Kidney (tissue), 22 donors: ENCODE measurements at places on chromosomes 5 and 9.

- no peak for DNase-seq
Measured at GRCh38 chr9:91177661-91178280, 183.9 kb downstream of the AUH start.

GRCh38 chr9:3436629-3437420 is 89.0 kb downstream of the RFX3 start:
- no peak for DNase-seq

DNA sequence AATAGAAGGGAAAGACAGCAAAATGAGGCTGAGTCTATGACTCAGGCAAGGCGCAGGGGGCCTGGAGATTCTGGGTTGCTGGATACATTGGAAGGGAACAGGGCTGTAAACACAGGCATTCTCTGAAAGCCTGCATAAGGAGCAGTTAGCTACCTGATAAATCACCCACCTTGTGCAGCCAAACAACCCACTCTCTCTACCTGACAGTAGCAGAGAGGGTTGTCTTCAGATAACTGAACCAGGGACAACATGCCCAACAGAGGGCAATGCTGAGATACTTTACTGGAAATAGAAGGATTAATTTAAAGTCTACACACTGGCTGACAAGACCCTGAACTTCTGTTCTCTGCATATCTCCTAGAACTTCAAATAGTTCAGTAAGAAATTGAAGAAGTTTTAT is 161.6 kb downstream of the KCTD16 start:
- DNase-seq = no peak

GRCh38 chr5:73431204-73431851 is 17.2 kb downstream of the FOXD1 start:
- DNase-seq = no peak

GRCh38 chr9:124267271-124267807 is 9.6 kb downstream of the NEK6 start:
- DNase-seq = no peak

- DNase-seq = no peak
Measured at GRCh38 chr9:29800821-29801220, 2227.5 kb upstream of the C9orf72 start.

- DNase-seq = no peak
Measured at GRCh38 chr5:167393358-167393757, 898.1 kb upstream of the WWC1 start.

- DNase-seq = no peak
Measured at GRCh38 chr5:67156976-67157583, 39.5 kb downstream of the CD180 start.

- DNase-seq = no peak
Measured at GRCh38 chr5:56482363-56482762, 249.2 kb upstream of the ANKRD55 start.

GRCh38 chr9:21608200-21608599 is 126.1 kb upstream of the IFNE start:
- no peak for DNase-seq

DNA sequence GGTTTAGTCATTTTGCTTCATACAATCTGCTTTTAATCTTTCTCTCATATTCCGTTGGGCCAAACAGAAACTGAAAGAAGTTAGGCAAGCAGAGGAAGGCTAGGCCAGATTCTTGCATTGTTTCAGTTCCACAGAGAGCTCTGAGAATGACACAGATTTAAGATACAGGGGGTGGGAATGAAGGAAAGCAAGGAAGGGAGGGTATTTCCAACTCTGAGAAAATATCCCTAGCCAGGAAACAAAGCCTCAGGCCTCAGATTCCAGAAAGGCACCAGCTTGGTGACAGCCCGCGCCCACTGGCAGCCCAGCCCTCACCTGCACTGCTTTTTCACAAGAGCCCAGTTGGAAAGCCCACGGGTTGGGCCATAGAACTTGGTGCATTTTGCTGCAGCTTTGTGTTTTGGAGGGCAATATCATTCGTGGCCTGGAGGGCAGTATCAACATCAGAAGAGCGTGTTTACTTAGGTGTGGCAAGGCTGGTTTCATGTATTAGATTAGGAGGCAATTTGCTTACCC is 63.5 kb downstream of the ENC1 start:
- DNase-seq = no peak

DNA sequence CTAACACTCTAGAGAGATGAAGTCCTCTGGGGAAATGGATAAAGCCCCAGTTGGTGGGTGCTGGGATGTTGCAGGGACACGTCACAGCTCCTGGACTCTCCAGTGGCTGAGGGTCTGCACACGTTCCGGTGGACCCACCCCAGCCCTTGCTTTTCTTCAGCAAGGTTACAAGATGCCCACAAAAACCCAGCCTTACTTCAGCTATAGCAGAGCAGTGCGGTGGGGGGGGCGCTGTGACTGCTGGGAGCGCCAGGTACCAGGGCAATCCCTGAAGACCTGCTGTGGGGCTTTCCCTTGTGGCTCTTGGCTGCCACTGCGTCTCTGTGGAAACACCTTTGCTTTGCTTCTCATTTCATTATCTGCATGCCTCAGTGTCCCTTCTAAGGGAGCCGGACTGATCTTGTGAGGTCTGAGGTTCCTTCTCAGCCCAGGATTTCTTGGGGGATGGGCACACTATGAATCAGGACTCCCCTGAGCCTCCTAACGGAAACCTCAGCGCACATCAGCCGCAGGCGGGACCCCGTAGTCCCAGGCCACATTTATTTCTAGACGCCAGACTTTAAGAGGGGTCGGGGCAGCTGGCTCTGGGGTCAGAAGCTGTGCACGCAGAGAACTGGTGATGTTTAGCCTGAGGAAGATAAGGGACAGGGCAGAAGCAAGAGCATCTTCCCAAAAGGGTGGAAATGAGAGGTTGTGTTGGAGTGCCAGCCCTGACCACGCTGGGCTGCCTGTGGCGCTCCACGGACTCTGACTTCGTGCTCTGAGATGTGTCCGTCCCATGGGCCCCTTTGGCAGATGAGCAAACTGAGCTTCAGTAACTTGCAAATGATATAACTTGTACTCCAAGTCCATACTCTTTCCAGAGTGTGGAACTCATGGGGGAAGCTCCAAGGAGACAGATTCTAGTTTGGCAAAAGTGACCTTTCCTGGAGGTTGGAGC is 106.8 kb downstream of the WNK2 start:
- DNase-seq = peak; percentile 52

DNA sequence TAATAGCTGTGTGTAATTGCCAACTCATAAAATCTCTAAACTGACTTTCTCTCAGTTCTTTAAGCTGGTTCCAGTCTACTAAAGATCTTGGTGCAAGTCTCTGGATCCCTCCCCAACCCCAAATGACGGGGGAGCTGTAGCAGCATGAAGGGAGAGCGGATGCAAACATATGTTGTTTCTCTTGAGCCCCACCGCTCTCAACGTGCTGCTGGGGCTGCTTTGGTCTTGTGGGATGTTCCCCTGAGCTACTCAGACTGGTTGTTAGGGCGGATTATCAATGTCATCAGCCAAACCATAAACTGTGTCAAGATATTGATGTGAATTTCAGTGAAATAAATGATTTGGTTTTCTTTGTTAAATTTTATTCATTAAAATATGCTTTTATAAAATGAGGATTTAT is 40.9 kb upstream of the APC start:
- no peak for DNase-seq

DNA sequence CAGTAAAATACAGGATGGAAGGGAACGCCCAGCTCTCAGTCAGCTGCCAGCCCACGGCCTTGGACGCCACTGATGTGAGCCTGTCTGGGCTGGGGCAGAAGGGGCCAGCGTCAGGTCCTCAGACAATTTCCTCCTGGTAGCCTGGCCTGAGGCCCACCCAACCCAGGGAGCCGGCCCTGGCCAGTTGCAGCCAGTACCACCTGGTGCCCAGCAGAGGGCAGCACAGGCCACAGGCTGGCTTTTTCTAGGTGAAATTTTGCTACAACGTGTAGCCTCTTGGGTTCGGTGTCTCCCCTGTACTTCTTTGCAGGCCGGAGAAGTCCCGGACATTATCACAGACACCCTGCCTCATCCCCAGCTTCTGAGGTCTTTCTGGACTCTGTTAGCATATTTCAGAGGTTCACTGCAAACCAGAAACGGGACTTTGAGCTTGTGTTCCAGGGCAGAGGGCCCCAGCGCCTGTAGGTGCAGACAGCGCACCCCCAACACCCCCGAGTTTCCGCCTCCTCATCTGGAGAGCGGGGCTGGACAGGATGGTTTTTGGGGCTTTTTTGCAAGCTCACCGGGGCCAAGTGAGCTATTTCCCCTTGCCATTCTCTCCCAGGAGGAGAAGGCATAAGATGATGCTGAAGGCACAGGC is 45.9 kb upstream of the KCNMB1 start:
- DNase-seq = peak; percentile 80

- no peak for DNase-seq
Measured at GRCh38 chr9:106704056-106704615, 158.8 kb upstream of the ZNF462 start.

DNA sequence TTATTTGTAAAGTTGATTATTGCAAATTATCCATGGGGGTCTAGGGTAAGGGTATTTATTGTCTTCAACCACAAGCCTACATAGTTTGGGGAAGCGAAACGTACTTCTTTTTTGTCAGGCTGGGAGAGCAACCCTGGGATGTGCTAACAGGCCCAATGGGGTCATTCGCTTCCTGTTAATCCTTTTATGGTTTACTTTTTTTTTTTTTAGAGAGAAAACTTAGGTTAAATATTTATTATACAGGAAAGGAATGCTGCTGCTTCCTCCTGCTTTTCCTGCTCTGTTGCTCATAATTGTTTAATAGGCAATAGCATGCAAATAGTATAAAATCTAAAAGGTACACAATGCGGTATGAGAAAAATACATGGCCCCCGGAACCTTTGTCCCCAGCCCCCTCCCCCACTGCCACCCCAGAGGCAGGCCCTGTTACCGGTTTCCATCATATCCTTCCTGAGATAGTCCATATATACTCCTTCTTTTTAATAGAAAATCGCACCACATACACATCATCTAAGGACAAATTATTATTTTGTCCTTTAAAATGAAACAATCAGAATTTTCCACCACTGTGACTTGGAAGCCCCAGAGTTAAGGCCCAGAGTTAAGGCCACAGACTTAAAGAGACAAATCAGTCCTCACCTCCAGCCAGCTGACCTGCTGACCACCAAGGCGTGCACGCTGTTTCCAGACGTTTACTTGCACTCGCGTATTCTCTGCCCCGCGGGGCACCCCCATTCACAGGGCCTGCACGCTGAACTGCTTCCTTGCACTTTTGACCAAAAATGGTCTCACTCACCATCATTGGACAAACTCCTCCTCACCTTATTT is 83.9 kb downstream of the NDFIP1 start:
- DNase-seq = no peak

- DNase-seq = no peak
Measured at GRCh38 chr9:33114746-33115145, 38.3 kb upstream of the SMU1 start.

GRCh38 chr9:1653282-1653681 is 361.9 kb upstream of the SMARCA2 start:
- DNase-seq = no peak

DNA sequence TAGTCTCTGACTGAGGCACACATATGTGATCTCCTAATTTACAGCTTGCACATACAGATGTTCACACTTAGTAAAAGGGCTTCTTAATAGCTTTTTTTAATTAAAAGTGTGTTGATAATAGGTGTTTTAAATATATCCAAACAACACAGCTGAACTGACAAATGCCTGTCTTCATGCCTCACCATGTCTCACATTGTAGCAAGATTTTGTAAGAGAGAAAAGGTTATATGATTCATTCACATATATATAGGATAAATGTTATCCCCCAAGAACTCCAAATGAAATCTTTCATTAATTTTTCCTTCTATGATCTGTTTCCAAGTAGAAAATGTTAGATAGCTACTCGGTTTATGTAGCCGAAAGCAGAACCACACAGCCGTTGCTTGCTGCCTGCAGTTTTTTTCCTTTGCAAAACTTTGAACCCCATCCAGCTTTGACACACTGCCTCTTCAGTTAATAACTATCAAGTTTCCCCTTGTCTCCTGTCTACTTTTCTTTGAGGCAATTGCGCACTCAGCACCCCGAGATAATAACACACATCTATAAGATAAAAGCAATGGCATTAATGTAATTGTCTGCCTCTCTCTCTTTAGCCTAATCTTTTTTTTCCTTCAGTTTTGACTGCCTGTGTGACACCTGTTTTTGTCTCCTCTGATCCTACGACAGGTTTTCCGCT is 299.2 kb downstream of the BNC2 start:
- no peak for DNase-seq

DNA sequence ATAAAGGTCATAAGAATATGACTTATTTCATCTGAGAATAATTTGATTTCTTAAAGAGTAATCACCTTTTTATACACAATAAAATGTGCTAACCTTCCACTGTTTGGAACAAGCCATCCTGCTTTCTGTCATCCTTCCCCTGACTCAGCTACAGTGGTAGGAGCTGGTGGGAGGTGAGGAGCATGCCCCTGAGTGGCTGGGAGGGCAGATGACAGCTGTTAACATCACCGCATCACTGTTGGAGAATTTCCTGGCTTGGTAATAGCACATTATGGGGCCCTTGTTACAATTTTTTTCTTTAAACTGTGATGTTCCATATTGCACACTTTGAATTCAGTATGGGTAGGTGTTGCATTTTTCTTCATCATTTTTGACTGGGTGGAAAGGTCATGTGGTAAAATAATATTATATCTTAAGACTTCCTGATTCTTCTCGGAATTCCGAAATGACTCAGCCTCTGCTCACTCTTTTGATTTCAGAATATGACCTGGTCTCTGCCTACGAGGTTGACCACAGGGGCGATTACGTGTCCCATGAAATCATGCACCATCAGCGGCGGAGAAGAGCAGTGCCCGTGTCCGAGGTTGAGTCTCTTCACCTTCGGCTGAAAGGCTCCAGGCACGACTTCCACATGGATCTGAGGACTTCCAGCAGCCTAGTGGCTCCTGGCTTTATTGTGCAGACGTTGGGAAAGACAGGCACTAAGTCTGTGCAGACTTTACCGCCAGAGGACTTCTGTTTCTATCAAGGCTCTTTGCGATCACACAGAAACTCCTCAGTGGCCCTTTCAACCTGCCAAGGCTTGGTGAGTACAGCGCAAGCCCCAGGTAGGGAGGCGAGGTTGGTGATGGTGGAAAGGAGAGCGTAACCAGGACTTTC is 5.8 kb downstream of the ADAMTS16 start:
- DNase-seq = no peak

GRCh38 chr5:111310711-111311620 is 86.8 kb downstream of the CAMK4 start:
- DNase-seq = no peak

DNA sequence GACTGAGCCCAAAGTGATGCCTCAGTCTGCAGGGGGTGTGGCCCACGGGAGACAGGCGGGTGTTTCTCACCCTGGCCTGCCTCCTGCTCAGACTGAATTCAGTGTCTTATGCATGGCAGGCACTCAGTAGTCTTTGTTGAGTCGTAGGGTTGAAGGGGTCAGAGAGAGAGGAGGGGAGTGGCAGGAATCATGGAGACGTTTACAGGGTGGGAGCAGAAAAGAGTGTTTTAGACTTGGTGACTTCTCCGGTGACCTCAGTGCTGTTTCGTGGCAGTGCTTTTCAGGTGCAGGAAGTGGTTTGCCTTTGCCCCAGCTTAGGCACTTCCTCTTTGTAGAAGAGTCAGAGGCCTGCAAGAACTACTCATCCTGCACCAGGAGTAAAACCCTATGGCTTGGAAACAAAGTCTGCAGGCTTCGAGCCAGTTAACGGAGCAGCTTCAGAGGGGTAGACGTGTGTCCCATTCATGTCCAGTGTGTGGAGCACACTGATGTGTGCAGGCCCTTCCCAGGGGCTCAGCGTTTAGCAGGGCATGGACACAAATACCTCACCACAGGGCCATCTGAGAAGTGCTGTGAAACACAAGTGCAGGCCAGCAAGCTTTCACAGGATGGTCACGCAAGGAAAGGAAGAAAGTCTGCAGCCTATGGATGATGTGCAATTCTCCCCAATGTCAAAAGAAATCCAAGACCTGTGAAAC is 24.5 kb upstream of the SEMA4D start:
- no peak for DNase-seq

GRCh38 chr9:89841456-89841855 is 236.6 kb downstream of the GADD45G start:
- no peak for DNase-seq

- no peak for DNase-seq
Measured at GRCh38 chr5:149759563-149759962, 29.5 kb downstream of the PPARGC1B start.
